ENCODE measurements at places on chromosomes 12 and 14.

DNA sequence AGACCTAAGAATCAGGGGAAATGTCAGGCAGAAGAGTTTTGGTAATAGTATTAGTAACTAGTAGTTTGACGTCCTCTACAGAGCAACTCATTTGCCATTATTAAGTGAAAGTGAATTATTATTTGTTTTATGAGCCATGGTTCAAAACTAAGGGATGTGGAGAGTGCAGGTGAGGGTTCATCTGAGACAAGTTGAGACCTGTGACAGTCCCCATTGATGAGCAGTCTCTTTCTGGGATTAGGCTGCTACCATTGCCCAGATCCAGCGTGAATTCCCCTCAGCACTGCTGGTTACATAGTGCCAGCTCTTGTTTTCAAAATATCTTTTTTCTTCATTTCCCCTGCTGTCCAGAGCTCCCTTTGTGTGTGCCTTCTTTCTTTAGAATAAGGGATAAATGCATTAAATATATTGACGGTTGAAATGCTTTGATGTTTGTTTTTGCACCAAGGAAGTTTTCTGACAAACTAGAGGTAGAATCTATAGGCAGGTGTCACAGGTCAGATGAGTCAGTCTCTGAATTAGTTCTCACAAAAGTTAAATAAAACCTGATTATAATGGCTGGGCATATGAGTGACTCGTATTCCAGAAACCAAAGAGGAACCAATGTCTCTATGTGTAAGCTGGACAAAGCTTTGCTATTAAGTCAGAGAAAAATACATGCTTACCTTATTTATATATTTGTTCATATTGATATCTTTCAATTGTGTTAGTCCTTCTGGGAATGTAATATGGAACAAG lies 381.4 kb downstream of the TMEM117 start:
- no peak for DNase-seq

DNA sequence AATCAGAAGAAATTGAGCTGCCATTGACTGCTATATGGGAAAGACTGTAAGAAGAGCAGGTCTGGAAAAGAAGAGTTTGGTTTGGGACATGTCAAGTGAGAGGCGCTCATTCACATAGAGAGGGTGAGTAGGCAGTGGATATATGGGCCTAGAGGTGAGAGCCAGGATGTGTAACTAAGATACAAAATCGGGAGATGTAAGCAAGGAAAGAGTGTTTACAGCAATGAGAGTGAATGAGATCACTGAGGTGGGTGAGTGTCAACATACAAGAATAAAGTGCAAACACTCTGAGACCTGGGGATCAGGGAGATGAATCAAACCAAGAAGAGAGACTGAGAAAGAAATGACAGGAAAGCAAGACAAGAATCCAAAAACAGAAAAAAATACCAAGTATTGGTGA lies 58.0 kb upstream of the RTRAF start:
- DNase-seq: no peak

DNA sequence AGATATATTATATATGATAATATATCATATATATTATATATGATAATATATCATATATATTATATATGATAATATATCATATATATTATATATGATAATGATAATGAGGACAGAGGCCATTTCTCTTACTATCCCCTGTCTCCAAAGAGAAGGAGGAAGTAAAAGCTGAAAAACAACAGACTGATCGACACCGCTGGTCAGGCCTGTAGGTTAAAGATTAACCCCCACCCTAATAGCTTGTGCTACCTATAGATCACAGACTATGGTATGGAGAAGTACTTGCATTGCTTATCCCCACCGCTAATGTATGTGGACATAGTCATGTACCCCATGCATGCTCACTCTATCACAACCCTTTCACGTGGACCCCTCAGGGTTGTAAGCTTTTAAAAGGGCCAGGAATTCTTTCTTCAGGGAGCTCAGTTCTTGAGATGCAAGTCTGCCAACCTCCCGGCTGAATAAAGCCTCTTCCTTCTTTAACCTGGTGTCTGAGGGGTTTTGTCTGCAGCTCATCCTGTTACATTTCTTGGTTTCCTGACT lies 786.1 kb upstream of the TMEM132C start:
- no peak for DNase-seq

GRCh38 chr12:88816201-88816600 lies 235.9 kb upstream of the KITLG start:
- DNase-seq: no peak

DNA sequence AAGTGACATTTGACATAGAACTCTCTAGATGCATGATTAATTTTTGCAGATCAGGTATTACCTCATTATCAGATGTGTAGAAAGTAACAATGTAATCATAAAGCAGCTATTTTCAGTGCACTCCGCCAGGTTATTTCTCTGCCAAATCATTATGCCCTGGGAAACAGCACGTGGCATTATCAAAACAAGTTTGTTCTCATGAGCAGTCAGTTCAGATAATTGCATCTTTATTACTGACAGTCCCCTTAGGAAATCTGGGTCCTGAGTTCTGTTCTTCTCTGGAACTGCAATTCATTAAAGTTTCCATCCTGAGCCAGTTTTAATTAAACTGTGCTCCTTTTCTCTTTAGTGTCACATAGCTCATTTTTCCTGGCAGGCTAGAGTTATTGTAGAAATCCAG lies 94.7 kb upstream of the KRR1 start:
- DNase-seq: no peak

GRCh38 chr14:42353315-42353714 lies 746.6 kb downstream of the LRFN5 start:
- no peak for DNase-seq

DNA sequence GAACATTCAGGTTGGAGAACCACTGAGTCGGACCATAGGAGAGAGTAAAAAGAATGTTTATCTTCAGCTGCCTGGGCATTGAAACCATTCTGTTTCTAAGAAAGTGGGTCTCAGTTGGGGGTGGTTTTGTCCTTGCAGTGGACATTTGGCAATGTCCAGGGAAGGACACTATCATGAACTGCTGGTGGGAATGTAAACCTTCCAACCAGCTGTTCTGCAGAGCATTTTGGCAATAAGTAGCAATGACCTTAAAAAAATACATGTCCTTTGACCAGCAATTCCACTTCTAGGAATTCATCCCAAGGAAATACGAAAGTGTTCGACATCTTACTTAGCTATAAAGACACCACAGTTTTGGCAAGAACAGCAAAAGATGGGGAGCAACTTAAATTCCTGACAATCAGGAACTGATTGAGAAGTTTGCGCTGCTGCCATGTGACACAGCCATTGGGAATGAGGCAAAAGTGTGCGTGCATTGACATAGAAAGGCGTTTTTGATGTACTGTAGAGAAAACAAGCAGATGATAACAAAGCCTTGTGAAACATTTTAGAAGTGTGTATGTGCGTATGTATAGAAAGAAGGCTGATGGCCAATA lies 82.9 kb upstream of the MAP1LC3B2 start:
- no peak for DNase-seq

GRCh38 chr14:76955575-76956315 lies 72.8 kb downstream of the IRF2BPL start:
- DNase-seq: peak; percentile 83

- no peak for DNase-seq
Measured at GRCh38 chr12:114879354-114879753, 195.4 kb upstream of the TBX3 start.

DNA sequence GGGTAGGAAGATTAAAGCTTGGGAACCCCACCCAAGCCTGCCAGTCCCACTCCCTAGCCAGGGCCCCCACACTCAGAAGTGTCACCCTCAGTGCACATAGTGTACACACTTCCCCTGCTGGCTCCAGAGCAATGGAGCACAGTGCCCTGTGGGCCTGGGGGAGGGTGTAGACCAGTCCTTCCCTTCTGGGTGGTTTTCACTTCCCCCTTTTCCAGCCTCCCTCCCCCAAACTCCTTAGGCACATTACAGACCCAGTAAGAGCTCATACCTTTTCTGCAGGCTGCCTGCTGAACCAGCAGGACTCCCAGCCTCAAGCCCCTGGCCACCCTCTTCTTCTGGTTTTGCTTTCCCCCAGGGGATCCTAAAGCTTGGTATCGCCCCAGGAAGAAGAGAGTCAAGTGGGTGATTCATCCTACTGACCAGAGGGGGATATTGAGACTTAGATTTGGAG lies at the start of gene ZNF385A:
Gene ZNF385A, minus strand, starts transcription at position 143 of the 451 bp plus-strand sequence. CDS start 219 bp downstream, outside the sequence.
- DNase-seq: no peak

DNA sequence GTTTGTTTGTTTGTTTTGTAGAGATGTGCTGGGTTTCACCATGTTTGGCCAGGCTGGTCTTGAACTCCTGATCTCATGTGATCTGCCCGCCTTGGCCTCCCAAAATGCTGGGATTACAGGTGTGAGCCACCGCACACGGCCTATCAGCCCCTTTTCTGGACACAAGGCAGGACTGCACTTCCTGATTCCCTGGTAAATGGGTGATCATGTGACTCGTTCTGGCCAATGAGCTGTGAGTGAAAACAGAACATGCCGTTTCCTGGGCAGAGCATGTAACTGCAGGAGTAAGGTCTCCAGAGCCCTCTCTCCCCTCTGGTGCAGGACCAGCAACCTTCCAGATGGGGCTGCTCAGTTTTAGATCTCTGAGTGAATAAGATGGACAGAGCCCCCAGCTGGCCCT lies 92.7 kb downstream of the ITPK1 start:
- peak; percentile 16 for DNase-seq

- DNase-seq: no peak
Measured at GRCh38 chr12:105076913-105077312, 7.3 kb downstream of the ALDH1L2 start.

DNA sequence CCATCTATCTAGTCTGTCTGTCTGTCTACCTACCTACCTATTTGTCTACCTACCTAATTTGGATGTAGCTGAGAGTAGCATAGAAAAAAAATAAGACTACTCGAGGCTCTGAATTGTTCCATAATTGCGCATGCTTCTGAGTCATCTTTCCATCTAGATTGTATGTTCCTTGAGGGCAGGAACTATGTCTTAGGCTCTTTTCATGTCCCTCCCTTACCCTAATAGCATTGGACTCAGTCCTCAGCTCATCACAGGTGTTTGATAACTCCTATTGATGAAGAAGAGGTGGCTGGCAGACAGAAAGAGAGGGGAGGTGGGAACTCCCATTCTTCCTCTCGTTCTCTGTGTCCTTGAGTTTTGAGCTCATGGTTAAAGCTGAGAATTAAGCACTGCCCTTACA lies 263.7 kb downstream of the TTC6 start:
- DNase-seq: no peak

DNA sequence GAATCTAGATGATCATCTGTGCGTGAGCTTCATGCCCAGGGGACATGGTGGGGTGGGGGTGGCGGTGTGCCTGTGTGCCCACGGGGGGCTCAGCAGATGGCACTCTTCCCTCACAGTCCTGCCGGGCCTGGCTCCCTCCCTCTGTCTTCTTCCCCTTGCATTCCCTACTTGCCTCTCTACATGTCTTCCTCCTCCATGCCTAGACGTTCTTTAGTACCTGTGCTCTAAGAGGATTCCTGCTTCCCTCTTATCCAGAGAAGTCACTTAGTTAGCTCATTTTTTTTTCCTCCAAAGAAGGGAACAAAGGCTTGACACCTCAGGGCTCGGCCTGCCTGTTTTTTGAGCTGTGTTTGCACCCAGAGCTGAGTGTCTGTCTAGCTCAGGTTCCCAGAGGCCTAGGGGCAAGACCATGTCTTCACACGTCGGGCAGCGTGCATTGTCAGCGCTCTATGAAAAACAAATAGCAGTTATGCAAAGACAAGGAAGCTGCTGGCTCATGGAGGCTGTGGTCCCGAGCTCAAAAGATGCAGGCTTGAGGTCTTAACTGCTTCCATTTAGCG lies 48.8 kb downstream of the NINJ2 start:
- DNase-seq: peak; percentile 34

GRCh38 chr14:52329678-52330369 lies 15.7 kb downstream of the PTGER2 start:
- no peak for DNase-seq

DNA sequence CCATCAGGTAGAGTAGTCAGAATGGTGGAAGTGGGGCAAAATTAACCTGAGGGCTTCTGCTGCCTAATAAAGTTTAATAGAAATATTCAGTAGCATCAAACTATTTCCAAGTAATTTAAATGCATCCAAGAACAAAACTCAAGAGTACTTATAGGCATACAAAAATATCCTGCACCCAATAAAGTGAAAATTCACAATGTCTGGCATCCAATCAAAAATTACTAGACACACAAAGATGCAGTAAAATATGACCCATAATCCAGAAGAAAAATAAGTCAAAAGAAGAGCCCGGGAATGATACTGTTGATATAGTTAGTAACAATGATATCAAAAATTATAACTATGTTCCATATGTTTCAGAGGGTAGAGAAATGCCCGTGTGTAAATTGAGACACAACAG lies 95.3 kb downstream of the TMEM117 start:
- DNase-seq: no peak

DNA sequence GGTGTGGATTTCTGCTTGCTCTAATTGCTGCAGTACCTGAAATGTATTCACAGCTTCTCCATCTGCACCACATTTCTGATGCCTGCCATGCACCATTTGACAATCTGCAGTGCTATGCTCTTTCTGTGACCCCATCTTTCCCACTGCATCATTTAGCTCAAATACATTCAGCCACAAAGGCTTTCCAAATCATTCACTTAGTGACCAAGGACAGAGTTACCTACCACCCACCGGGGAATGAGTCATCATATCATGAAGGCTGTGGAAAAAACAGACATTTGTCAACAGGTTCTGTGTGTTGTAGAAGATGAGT lies 465.5 kb upstream of the ATP2B1 start:
- DNase-seq: no peak

DNA sequence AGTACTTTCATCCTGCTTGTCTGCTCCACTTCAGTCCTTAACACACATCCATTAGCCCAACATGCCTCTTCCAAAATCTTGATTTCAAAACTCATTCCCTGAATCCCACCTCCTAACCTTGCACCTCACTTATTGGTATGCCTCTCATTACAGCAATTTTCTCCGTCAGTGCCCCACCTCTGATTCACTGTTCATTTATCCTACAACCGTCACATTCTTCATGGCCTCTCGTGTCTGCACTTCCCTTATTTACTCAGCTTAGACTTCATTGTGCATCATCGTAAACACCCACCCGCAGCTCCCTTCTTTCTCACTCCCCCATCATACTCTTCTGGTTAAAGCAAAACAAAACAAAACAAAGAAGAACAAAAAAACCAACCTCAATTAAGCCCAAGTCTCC lies 160.6 kb upstream of the HMGA2 start:
- DNase-seq: no peak

DNA sequence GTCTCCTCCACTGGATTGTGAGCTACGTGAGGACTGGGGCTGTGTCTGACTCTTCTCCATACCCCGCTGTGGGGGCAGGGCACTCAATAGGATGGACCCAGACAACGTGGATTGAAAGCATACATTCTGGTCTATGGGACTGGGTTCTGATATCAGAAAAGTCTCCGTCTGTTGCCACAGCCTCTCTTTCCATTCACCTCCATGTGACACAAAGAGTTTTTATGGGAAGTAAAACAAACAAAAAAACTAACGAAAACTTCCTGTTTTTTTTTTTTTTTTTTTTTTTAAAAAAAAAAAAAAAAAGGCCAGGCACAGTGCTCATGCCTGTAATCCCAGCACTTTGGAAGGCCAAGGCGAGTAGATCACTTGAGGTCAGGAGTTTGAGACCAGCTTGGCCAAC lies 44.7 kb downstream of the SLC8A3 start:
- no peak for DNase-seq

GRCh38 chr12:724194-724855 lies 28.1 kb upstream of the WNK1 start:
- peak; percentile 53 for DNase-seq

GRCh38 chr12:42968426-42968825 lies 378.9 kb upstream of the PRICKLE1 start:
- no peak for DNase-seq
